ENCODE measurements at places on chromosomes 6 and 20.

DNA sequence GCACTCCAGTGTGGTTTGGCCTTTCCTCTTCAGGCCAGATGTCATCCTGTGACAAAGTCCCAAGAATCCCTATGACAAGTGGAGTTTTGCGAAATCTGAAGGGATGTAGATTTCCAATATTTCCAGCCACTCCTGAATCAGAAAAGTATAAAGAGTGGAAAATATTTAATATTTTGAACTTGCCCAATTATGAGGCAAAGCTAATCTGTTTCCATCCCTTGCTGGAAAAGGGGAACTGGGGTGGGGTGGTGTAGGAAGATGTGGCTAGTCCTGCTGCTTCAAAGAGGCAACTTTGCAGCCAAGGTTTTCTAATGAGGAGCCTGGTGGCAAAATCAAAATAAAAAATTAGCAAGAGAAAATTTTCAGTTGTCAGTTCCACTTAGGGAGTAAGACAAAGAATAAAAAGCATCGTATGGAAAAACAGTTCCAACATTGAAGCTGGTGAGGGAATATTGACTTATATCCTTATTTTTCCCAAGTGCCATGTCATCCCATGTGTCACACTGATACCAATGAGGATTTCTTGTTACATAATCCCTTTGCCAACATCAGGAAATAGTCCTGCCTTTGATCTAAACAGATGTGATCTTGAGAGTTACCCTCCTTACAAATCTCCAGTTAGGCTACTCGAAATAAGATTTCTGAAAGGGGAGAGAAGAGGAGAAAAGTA is 480.0 kb upstream of the JARID2 start:
- no peak for DNase-seq

DNA sequence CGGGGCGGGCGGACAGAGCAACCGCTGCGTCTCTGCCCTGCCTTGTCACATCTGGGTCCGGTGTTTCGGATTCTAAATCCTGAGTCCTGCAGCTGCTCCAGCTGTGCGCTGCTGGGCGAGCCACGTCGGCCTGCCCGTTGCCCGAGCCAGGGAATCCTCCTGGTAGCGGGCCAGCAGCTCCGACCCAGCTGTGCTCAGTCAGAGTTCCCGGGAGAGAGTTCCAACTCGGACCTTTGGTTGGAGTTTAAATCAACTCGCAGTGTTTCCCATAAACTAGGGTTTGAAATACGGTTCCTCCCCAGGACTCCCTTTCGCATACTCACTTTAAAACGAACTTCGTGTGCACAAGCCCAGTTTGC is 315 bp upstream of the PDE10A start:
- DNase-seq: no peak

GRCh38 chr6:64294034-64294433 is 658.4 kb downstream of the PHF3 start:
- no peak for DNase-seq

GRCh38 chr6:152295346-152295745 is 341.8 kb downstream of the SYNE1 start:
- no peak for DNase-seq

- no peak for DNase-seq
Measured at GRCh38 chr6:127971945-127972391, 71.1 kb upstream of the THEMIS start.

- DNase-seq: no peak
Measured at GRCh38 chr6:108651340-108652227, 90.9 kb downstream of the FOXO3 start.

- DNase-seq: no peak
Measured at GRCh38 chr20:62969179-62969760, 16.8 kb downstream of the SLC17A9 start.

DNA sequence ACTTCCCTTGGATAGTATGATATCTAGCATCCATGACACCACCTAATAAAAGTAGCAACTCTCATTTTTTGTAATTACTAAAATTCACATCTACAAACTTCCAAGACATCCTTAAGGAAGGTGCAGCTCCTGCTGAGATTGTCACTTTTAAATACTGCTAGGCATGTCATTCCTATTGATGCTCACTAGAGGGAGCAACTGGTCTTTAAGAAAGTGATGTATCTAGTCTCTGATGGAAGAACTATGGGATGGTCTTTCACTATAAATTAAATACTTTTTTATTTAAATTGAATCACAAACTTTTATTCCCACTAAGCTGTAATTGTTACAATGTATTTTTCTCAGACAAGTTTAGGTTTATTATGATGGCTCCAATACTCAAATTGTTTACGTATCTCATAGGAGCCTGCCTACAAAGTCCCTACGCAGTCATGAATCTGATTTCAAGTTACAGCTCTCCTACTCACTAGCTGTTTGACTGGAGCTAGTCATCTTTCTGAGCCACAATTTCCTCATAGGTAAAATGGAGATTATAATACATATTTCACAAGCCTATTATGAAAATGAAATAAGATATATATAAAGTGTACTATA is 8.1 kb upstream of the TSPYL1 start:
- no peak for DNase-seq

DNA sequence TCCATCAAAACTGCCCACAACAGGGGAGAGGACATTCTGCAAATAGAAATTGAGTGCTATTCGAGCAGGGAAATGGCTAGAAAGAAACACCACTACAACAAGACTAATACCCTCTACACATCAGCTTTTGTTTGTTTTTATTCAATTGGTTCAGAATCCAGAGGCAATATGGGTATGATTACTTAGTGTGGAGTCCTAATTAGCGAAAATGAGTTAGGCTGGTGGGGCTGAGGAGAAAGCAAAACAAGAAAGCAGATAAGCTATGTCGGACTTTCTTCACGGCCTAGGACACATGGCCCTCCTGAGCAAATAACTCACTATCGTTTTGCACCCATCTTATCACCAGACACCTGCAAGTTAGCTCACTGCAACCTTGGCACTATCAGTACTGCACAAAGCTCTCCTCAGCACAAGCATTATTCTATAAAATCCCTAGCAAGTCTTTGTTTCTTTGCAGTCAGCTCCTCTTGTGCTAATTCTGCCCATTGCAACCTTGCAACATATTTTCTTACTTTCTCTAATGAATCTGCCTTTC is 31.3 kb upstream of the SH3BGRL2 start:
- no peak for DNase-seq

DNA sequence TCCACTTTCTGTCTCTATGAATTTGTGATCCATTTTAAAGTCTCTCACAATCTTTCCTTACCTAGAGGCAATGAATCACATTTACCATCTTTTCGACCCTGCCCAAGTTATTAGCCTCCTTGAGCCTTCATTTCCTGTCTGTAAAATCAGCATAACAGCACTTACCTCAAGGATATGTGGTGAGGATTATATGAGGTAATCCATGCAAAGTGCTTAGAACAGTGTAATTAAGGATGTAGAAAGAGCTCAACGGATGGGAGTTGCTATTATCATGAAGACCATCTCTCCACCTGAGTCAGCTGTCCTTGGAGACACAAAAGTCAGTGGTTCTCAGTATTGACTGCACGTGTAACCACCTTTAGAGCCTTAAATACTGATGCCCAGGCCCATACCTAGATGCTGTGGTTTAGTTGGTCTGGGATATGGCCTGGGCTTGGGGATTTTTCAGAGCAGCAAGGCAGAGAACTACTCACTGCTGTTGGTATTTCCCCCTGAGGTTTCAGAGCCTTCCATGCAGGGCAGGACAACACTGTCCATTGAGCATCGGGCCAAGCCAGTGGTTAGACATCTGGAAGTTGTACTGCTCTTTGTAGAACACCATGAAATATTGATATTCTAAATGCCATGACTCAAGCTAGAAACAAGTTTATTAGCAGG is 55.8 kb downstream of the LYRM2 start:
- no peak for DNase-seq

DNA sequence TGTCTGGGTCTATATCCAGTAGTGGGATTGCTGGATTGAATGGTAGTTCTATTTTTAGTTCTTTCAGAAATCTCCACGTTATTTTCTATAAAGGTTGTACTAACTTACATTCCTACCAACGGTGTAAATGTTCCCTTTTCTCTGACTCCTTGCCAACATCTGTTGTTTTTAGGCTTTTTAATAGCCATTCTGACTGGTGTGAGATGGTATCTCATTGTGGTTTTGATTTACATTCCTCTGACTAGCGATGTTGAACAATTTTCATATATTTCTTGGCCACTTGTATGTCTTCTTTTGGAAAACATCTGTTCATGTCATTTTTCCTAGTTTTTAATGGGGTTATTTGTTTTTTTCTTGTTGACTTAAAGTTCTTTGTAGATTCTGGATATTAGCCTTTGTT is 99.3 kb downstream of the BMP2 start:
- DNase-seq: no peak

GRCh38 chr6:2204272-2204671 is 41.1 kb downstream of the GMDS start:
- DNase-seq: no peak

DNA sequence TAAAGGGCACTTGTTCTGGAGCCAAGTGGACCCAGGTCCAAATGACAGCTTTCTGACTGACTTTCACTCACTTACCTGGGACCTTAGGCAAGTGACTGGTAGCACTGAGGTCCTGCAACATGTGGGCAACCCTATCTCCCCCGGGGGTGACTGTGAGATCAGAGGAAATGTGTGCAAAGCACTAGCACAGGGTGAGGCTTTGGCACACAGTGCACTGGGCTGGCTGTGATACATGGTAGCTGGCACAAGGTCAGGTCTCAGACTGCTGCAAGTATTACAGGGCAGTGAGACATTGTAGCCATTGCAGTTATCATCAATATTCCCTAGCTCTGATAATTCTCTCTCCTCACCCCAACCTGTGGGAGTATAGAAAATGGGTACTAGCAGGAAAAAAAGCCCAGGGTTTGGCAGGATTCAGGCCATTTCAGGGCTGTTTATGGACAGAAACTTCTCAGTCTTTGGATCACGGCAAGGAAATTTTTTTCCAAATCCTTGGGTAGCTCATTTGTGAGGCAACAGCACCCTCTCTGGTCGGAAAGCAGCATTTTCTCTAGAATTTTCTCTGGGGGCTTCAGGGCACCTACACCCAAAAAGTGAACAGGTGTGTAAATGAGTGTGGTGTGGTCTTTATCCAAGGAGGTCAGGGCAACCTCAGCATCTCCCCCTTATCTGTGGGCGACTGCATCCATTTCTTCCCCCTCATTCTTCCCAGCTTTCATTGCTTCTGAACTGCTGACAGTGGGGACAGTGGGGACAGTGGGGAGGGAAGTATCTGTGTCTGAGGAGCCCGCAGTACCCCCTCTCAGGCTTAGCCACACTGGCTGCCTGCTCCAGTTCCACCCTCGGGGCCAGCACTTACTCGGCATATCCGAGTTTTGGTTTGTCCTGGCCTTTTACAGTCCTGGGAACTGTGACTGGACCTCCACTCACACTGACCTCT is 148.7 kb upstream of the PHACTR3 start:
- DNase-seq: no peak

DNA sequence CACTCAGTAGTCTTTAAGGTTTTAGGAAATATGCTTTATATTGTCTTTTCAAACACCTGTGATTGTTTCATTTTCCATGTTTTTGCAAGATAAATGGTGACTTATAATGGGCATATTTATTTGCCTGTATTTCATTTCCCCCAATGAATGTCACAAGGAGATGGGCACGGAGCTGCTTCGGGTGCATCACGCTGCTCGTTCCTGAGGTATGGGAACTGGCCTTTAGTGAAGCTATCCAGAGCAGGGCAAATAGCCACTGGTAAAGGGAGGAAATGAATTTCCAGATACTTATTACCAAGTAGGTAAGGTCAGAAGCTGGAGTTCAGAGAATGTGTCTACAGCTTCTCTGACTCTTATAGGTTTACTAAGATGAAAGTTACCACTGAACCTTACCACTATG is 3.7 kb downstream of the POU3F2 start:
- no peak for DNase-seq

- DNase-seq: no peak
Measured at GRCh38 chr6:85465762-85466161, 15.9 kb downstream of the NT5E start.

DNA sequence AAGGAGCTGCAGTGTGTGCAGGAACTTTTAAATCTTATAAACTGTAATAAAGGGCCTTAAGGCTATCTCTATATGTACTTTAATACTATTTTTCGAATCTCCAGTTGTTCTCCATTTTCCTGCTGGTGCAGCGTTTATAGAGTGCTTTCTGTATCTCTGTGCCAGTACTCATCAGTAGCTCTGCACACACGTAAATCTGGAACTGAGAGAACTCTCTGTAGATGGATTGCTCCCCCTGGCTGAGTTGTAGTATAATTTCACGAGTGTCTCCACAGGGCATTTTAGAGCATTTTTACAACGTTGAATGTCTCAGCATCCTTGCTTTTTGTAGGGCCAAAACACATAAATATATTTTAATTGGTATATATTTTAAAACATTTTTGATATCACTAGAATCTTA is 256.5 kb downstream of the TRDN start:
- no peak for DNase-seq

- DNase-seq: no peak
Measured at GRCh38 chr6:85452441-85452881, 2.6 kb downstream of the NT5E start.

DNA sequence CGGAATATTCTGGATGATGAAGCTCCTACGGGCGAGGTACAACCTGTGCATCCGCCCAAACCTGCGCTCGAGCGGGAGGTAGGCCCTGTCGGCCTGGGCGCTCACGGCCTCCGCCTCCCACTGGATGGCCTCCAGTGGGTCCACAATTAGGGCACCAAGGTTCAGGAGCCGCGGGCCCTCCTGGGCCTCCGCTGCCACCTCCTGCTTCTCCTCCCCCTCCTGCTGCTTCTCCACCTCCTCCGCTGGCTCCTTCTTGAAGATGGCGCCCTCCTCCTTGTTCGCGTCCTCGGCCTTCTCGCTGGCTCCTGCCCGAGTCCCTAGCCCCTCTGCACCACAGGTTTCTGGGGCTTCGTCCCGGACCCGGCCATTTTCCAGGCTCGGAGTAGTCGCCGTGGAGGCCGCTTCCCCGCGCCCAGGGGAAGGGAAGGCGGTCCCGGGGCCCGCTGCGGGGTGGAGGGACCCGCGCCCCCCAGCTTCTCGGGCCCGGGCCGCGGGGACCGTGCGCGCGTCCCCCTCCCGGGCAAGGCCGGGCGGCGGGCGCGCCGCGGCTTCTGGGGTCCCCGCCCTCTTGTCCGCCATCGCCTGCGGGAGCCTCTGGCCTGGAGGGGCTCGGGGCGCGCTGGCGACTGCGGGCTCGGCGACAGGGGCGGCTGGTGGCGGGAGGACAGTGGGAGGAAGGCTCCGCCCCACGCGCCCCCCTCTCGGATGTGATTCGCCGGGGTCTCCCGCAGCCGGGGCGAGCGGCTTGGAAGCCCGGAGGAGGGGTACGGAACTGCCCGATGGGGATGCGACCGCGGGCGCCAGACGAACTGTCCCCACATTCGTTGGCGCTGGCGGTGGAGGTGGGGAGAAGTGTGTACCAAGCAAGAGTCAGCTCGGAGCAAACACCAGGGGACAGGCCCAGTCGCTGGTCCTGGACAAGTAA is 17.6 kb downstream of the PLAGL2 start:
- DNase-seq: peak; percentile 41

GRCh38 chr6:142276256-142276655 is 25.6 kb upstream of the ADGRG6 start:
- no peak for DNase-seq
